ENCODE measurements at places on chromosomes 6 and 20.
A peak's percentile ranks its signal among the peaks of the same experiment; 100 is the strongest.

- DNase-seq, result peak; percentile 39
Observed at GRCh38 chr6:138944412-138944811, 43.6 kb downstream of the REPS1 start.

- DNase-seq, result no peak
Observed at GRCh38 chr20:58677079-58677604, 15.5 kb upstream of the NPEPL1 start.

DNA sequence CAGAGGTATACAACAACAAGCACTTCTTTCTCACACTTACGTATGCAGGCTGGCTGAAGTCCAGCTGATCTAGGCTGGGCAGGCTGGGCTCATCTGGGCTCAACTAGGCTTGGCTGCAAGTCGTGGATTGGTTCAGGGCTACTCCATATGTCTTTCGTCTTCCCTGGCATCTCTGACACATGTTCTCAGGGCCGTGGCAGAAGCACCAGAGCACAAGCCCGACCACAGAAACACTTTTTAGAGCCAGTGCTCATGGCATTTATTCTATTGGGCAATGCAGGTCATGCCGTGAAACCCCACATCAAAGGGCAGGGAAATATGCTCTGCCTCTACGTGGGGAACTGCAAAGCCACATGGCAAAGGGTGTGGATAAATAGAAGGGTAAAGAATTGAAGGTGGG, 93.8 kb downstream of the RIN2 start:
- DNase-seq, result no peak

DNA sequence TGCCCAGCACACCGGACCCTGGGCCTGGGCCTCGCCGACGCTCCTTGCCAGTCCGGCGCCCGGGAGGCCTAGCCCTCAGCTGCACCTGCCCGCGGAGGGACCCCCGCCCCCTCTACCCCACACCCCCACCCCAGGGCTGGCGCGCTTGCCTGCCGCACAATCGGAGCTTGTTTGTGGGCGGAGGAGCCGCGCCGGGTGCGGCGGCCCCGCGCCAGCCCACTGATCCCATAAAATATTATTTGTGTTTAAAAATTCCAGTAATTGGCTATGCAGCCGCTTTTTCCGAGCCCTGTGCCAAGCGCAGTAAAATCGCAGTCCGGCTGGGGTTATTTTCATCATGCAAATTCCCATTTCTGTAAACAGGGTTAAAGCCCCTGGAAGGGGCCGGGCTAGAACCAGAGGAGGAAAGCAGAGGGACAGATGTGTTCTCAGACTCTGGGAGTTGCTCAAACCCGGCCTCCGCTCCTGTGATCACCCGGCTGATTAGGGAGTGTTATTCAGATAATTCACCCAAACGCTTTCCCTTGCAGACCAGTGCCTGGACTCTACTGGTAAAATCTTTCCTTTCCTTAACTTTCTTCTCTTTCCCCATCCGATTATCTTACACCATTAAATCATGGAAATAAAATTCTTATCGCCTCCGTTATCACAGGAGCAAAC, 93.1 kb downstream of the NCR2 start:
- no peak for DNase-seq

- peak; percentile 69 for DNase-seq
Observed at GRCh38 chr6:119985952-119986736, 636.6 kb upstream of the MAN1A1 start.

DNA sequence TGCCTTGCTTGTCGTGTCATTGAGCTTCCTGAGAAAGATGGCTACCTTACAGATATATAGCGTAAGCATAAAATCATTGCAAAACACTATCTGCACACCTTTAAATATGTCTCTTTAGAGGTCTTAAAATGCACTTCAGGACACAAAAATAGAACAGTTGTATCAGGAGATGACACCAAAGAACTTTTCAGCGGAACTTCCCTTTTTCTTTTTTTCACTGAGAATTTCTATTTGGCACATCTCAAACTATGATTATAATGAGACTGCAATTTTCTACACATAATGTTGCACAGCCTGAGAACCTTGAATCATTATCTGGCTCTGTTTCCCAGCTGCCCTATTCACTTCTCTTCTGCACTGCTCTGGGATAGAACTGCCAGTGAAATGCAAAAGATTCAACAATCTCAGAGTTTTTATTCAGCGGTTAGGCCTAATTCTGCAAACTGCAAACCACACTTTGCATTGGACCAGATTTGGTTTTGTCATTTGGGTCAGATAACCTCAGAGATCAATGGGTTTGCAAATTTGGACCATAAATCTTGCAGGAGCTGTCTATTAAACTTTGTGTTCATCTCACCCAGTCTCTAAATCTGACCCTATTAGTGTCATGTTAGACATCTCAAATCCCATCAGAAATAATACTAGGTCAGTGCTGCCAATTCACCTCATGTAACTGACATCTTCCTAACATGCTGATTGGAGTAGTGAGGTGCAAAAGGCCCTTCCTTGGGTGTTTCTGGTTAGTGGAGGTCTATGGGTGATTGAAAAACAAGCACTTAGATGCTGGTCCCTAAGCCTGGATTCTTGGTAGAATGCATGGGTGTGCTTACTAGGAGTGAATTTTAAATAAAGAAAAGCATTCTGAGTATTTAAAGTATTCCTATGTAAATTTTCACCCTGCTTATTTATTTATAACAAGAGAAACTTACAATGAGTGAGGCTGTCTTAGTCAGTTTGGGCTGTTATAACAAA, 382.7 kb downstream of the UTRN start:
- peak; percentile 23 for DNase-seq

DNA sequence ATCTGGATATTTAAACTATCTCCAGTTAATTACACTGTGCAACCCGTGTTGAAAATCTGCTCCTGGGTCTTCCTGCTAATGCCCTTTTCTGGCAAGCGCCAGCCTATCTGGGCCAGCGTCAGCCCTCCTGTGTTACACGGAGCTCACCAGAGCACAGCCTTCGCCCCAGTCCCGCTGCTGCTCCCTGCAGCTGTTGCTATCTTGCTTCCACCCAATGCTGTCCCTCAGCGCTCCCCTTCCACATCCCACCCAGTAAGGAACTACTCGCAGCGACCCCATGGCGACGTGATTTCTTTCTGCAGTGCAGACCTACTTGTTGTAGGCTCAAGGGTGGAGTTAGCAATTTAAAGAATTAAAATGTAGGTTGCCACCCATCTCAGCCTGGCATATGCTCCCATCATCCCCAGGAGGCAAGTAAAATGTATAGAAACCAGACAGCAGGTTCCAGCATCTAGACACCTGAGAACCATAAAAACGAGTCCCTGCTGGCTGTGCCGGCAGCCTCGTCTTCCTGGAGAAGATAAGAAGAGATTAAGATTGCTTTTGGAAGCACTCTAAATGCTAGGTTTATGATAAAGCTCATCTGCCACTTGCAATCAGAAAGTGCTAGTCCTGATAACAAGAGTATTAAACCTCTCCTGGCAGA, 254.3 kb upstream of the FOXQ1 start:
- DNase-seq, result no peak

All from suppressor macrophage treated with lipopolysaccharide for 1 hour (primary cell).